Spleen (tissue), 13 donors: ENCODE measurements at places on chromosomes 5 and 9. TPM values are rescaled to one million over a fixed set of nuclear protein-coding genes. Genes with fewer than 3 reads are reported as not detected.

GRCh38 chr9:123318961-123319421 lies 37.0 kb upstream of the CRB2 start:
- peak; percentile 58 for DNase-seq
- no peaks in the 10 kb centered on the region for H3K27me3 ChIP-seq
- H3K36me3 ChIP-seq = no peaks in the 10 kb centered on the region
- no peak overlapping the region for H3K27ac ChIP-seq
- H3K4me3 ChIP-seq = no peak overlapping the region

GRCh38 chr9:93595461-93595860 lies 19.1 kb downstream of the PHF2 start:
- H3K4me1 ChIP-seq = peaks cover 85% of the 10 kb centered on the region
- H3K27me3 ChIP-seq = no peaks in the 10 kb centered on the region
- H3K36me3 ChIP-seq = no peaks in the 10 kb centered on the region
- no peak for DNase-seq

GRCh38 chr9:82202808-82203207 lies 214.2 kb downstream of the SPATA31D1 start:
- H3K27me3 ChIP-seq = no peaks in the 10 kb centered on the region
- no peaks in the 10 kb centered on the region for H3K4me1 ChIP-seq
- no peak overlapping the region for H3K4me3 ChIP-seq
- no peak overlapping the region for H3K27ac ChIP-seq
- no peaks in the 10 kb centered on the region for H3K36me3 ChIP-seq

GRCh38 chr9:107281922-107282667 lies 984 bp upstream of the RAD23B start:
- peaks cover 46% of the 10 kb centered on the region for H3K4me1 ChIP-seq
- peak overlapping the region; percentile 100 for H3K27ac ChIP-seq
- no peaks in the 10 kb centered on the region for H3K36me3 ChIP-seq
- no peak for DNase-seq
- H3K4me3 ChIP-seq = peak overlapping the region; percentile 97

DNA sequence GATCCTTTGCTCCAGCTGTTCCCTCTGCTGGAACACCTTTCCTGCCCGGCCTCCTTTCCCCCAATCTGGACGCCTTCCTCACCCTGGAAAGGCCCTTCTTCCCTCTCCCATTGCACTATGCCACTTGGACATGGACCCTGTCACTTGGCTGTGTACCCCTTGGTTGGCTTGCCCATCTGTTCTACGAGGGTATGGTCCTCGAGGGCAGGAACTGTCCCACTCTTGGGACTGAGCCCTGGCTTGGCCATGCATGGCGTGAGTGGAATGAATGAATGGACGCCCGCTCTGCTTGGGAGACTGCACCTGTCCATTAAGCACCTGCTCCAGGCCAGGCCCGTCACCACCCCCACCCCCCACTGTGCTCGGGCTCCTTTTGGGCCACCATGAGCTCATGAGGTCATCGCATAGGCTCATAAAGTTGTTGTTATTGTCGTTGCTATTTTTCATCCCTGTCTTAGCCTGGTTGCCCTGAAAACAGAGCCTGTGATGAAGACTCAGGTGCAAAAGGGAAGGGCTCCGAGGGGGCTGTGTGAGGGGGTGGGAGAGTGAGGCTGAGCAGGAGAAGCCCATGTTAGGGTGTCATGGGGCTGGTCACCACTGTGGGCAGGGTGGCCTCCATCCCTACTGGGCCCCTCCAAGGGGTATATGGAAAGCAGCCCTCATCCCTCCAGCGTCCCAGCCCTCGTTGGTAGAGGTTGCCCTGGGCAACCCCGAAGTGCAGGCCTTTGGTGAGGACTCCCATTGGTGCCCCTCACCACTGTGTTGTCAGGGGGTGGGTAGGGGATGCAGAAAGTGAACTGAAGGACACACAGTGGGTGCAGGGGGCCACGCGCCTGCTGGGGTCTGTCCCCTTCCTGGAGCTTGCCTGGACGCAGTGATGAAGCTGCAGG lies 57.2 kb upstream of the IER5L start:
- no peak overlapping the region for H3K4me3 ChIP-seq
- peak; percentile 70 for DNase-seq
- no peaks in the 10 kb centered on the region for H3K36me3 ChIP-seq
- H3K27ac ChIP-seq = no peak overlapping the region
- peaks cover 33% of the 10 kb centered on the region for H3K4me1 ChIP-seq

GRCh38 chr9:134063571-134064450 lies 4.0 kb downstream of the BRD3 start:
- H3K27ac ChIP-seq = no peak overlapping the region
- DNase-seq = peak; percentile 50
- no peak overlapping the region for H3K4me3 ChIP-seq
- H3K27me3 ChIP-seq = no peaks in the 10 kb centered on the region
- H3K4me1 ChIP-seq = peaks cover 85% of the 10 kb centered on the region

- H3K4me1 ChIP-seq = peaks cover 60% of the 10 kb centered on the region
- no peak overlapping the region for H3K4me3 ChIP-seq
- peak overlapping the region; percentile 61 for H3K27ac ChIP-seq
- peak; percentile 90 for DNase-seq
- H3K36me3 ChIP-seq = peaks cover 35% of the 10 kb centered on the region
Measured at GRCh38 chr9:133112663-133113026, 8.4 kb downstream of the RALGDS start.

DNA sequence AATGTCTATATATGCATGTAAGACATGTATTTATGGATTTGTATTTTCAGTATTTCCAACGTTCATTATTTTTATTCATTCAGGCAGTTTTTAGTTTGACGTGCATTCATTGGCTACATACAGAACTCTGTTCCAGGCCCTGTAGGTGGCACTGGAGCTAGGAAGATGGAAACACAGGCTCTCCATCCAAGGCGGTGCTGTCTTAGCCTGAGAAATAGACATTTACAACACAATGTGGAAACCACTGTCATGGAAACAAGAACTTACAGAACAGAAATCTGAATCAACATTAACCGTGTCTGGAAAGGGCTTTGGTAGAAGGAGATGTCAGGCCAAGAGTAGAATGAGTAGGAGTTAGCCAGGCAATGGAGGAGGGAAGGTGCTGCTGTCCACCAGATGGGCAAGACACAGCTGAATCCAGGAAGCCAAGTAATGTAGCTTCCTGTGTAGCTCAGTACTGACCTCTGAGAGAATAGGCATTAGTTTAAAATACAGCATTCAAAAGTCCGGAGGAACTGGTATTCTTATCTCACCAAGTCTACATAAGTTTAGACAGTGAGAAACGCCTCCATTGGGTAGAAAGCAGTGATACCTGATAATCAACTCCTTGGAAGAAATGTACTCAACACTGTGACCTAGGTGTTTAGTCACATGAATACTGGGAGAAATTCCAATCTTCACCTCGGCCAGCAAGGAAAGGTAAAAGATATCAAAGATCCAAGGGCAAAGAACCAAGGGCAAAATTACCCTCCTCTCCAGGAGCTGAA lies 388.6 kb upstream of the CDH6 start:
- no peaks in the 10 kb centered on the region for H3K36me3 ChIP-seq
- no peak overlapping the region for H3K27ac ChIP-seq
- H3K4me1 ChIP-seq = no peaks in the 10 kb centered on the region
- no peaks in the 10 kb centered on the region for H3K27me3 ChIP-seq
- no peak overlapping the region for H3K4me3 ChIP-seq
- no peak for DNase-seq

DNA sequence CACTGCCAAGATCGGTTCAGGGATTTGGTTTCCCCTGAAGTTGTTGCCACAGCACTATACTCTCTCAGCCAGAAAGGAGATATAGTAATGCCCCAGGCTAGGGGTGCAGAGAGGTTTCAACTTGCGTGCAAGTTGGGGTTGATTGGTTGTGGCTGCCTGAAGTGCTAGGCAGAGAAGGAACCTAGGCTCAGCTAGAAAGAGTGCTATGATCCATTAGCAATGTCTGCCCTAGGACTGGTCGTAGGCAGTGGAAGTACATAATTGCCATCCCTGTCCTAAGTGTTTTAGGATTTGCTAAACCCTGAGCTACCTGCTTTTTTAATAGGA lies 136.6 kb upstream of the SMIM23 start:
- no peak overlapping the region for H3K4me3 ChIP-seq
- DNase-seq = no peak
- H3K36me3 ChIP-seq = no peaks in the 10 kb centered on the region
- no peak overlapping the region for H3K27ac ChIP-seq
- no peaks in the 10 kb centered on the region for H3K4me1 ChIP-seq
- peaks cover 5% of the 10 kb centered on the region for H3K27me3 ChIP-seq

GRCh38 chr5:14806456-14806855 lies 65.1 kb downstream of the ANKH start:
- H3K4me3 ChIP-seq = no peak overlapping the region
- no peak for DNase-seq
- H3K4me1 ChIP-seq = peaks cover 15% of the 10 kb centered on the region
- H3K36me3 ChIP-seq = peaks cover 8% of the 10 kb centered on the region
- H3K27me3 ChIP-seq = no peaks in the 10 kb centered on the region
- H3K27ac ChIP-seq = no peak overlapping the region

DNA sequence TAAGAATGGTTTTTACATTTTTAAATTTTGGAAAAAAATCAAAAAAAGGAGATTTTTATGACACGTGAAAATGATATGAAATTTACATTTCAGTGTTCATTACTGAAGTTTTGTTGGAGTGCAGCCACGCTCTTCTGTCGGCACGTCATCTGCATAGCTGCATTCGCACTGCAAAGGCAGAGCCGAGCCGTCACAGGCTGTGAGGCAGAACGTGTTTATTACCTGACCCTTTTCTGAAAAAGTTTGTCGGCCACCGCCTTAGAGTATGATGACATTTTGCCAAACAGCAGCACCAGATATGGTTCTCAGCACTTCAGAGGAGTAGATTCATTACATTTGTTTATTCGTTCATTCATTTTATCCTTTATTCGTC lies 24.1 kb downstream of the HRH2 start:
- H3K4me1 ChIP-seq = no peaks in the 10 kb centered on the region
- peak; percentile 42 for DNase-seq
- peaks cover 34% of the 10 kb centered on the region for H3K36me3 ChIP-seq
- peaks cover under 1% of the 10 kb centered on the region for H3K27me3 ChIP-seq

GRCh38 chr9:37909326-37909725 lies 5.4 kb upstream of the SLC25A51 start:
- no peaks in the 10 kb centered on the region for H3K36me3 ChIP-seq
- peak; percentile 36 for DNase-seq
- no peaks in the 10 kb centered on the region for H3K27me3 ChIP-seq
- H3K4me1 ChIP-seq = peaks cover 27% of the 10 kb centered on the region
- no peak overlapping the region for H3K4me3 ChIP-seq

- H3K4me3 ChIP-seq = no peak overlapping the region
- H3K27ac ChIP-seq = no peak overlapping the region
- DNase-seq = no peak
- no peaks in the 10 kb centered on the region for H3K27me3 ChIP-seq
Measured at GRCh38 chr5:86546044-86546443, 71.7 kb upstream of the COX7C start.

ARHGEF37 gene
- 1.3 TPM for total RNA-seq

KCNV2 gene
- total RNA-seq = not detected

SPATA31C1 gene
- not detected for total RNA-seq

STK32A gene
- total RNA-seq = 1.0 TPM

SPINK7 gene
- not detected for total RNA-seq

TLR4 gene
- total RNA-seq = 88.9 TPM

SLC34A1 gene
- total RNA-seq = 0.14 TPM

EQTN gene
- total RNA-seq = not detected
